ENCODE measurements at places on chromosomes 6 and 20. TPM values are rescaled to one million over a fixed set of nuclear protein-coding genes. Genes with fewer than 3 reads are reported as not detected.

The PI16 gene
- 0.23 TPM for total RNA-seq

The GHRH gene
- not detected for total RNA-seq

The LPA gene
- total RNA-seq, result not detected

The SLC22A3 gene
- not detected for total RNA-seq

The KCNQ5 gene
- total RNA-seq, result 12.3 TPM

The ATP6V1G2 gene
- 1.4 TPM for total RNA-seq

All from activated CD8-positive, alpha-beta memory T cell treated with anti-CD3 and anti-CD28 coated beads for 36 hours (primary cell).